Fibroblast of skin of right biceps (primary cell): ENCODE measurements at places on chromosomes 16 and 17.

GRCh38 chr17:48468299-48468698 is 38.3 kb upstream of the SKAP1 start:
- no peak for DNase-seq

DNA sequence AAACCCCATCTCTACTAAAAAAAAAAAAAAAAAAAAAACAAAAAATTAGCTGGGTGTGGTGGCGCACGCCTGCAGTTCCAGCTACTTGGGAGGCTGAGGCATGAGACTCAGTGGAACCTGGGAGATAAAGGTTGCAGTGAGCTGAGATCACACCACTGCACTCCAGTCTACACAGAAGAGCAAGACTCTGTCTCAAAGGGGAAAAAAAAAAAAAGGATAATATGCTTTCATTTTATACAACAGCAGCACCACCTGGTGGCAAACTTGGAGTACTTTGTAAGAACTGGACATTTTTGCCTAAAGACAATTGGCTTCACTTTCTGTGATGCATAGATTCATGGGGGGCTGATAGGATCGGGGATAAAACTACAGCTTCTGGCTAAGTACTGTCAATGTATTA is 8.5 kb downstream of the CHTF8 start:
- peak; percentile 75 for DNase-seq

- DNase-seq: peak; percentile 53
Observed at GRCh38 chr17:48024149-48025039, 13.2 kb downstream of the COPZ2 start.

DNA sequence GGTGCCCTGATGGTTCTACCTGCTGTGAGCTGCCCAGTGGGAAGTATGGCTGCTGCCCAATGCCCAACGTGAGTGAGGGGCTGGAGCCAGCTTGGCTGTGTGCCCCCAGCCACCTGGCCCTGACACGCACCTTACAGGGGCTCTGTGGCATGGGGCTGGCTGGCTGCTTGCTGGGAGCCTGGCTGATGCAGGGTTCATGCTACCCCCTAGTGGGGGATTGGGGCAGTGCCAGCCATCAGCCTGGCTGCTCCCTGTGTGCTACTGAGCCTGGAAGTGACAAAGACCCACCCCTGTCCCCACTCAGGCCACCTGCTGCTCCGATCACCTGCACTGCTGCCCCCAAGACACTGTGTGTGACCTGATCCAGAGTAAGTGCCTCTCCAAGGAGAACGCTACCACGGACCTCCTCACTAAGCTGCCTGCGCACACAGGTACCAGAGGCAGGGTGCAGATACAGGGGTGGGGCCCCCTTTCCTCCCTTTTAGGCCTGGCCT is 5.7 kb downstream of the GRN start:
- DNase-seq: peak; percentile 50

GRCh38 chr16:12548270-12548983 is 255.3 kb downstream of the CPPED1 start:
- no peak for DNase-seq

DNA sequence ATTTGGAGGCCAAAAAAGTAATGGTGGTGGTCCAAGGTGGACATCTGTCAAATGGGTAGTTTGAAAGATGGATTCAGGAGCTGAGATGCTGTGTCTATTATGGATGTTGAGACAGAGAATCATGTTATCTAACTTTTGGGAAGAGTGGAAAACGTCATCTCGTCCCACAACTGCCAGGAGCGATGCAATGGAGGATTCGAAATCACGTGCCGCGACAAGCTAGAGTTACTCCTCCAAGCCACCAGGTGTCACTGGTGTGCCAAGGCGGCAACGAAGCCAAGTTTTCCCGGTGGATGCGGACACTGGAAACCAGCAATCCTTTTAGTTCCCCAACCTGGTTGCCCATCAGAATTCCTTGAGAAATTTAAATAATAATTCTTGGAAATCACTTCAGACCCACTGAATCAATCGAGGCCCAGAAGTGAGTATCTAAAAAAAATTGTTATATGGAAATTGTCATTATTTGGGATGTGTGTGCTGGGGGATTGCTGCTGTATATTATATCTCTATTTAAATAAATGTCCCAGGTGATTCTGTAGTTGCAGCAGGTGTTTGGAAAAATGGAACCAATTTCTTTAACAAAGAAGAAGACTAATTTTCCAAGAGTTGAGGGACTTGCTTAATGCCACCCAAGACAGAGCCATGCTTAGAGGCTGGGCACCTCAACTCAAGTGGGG is 206.1 kb downstream of the HAPSTR1 start:
- peak; percentile 15 for DNase-seq

DNA sequence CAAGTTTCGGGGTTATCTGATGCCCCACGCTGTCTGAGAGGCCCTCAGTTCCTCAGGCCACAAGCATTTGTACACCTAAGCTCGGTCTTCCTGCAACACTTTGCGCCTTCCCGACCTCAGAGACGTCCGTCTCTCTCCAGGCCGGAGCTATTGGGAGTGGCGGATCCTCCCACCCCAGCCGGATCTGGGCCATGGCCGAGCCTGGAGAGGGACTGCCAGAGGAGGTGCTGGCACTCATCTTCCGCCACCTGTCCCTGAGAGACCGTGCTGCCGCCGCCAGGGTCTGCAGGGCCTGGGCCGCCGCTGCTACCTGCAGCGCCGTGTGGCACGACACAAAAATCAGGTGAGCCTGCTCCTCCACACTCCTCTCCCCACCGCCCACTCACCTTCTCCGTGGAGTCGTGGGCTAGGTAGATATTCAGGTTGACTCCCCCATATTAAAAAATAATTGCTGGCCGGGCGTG is 1.9 kb downstream of the FBXL8 start:
- no peak for DNase-seq

GRCh38 chr17:61309362-61310256 is 90.0 kb upstream of the TBX2 start:
- DNase-seq: peak; percentile 91

DNA sequence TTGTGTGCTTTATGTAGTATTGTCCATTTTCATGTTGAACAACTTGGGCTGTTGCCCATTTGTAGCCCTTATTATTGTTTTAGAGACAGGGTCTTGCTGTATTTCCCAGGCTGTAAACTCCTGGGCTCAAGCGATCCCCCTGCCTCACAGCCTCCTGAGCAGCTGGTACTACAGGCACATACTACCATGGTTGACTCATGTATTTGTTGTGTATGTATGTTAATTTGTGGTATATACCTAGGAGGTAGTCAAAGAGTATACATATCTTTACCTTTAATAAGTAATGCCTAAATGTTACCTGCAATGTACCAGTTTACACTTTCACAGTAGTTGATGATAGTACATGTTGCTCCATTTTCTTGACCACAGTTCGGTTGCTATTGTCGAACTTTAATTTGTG is 18.1 kb downstream of the PPM1D start:
- DNase-seq: no peak

GRCh38 chr17:3935825-3936355 is 19.6 kb upstream of the P2RX1 start:
- DNase-seq: peak; percentile 47

- DNase-seq: no peak
Observed at GRCh38 chr17:2800367-2800766, 4.1 kb downstream of the RAP1GAP2 start.

DNA sequence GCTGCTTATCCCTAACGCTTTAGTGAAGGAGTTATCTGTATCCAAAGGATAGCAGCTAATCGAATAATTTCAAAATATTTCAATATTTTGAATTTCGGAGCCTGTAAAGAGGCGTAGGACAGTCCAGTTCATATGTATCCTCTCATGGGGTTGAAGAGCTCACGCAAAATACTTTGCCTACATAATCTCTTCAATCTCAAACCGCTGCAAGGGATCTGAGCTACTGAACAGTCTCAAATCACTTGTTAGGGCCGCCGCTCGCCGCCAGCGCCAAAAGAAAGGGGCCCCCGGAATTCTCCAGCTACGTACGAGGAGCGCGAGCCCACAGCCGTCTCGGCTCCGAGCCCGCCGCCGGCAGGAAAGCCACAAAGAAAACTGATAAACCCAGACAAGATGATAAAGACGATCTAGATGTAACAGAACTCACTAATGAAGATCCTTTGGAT is 601 bp upstream of the RFWD3 start:
- peak; percentile 40 for DNase-seq

GRCh38 chr16:1691276-1691675 is 13.2 kb downstream of the JPT2 start:
- peak; percentile 26 for DNase-seq

DNA sequence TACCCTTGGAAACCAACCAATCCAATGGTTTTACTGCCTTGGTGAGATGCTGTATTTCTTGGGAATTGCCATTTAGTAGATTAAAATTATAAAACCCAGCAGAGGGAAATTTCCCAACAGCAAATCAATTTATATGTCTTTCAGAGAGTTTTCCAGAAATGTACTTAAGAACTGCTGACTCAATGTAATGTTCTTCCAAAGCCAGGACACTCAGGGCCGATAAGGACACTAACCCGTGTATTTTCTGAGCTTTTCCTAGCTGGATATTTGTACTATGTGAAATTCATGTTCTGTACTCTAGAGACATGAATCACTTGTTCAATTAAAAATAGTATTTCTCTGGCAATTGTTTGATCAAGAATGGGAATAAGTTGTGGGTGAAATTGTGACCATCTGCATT is 121.4 kb downstream of the KCNJ2 start:
- DNase-seq: no peak

GRCh38 chr17:53896047-53896446 is 73.3 kb downstream of the KIF2B start:
- DNase-seq: peak; percentile 3

DNA sequence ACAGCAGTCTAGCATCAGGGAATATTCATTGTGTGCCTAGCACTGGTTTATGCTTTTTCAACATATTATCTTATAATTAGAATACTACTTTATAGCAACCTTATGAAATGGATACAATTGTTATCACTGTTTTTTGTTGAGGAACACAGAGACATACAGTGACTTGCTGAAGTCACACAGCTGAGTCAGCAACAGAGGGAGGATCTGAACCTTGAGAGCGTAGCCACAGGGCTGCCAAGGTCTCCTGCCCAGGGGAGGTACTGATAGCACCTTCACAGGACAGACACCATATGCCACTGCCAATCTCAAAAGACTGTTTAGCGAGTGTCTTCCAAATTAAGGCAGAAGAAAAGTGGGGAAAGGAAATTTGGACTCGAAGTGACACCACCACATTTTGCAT is 63.0 kb downstream of the GTF3C1 start:
- DNase-seq: no peak

DNA sequence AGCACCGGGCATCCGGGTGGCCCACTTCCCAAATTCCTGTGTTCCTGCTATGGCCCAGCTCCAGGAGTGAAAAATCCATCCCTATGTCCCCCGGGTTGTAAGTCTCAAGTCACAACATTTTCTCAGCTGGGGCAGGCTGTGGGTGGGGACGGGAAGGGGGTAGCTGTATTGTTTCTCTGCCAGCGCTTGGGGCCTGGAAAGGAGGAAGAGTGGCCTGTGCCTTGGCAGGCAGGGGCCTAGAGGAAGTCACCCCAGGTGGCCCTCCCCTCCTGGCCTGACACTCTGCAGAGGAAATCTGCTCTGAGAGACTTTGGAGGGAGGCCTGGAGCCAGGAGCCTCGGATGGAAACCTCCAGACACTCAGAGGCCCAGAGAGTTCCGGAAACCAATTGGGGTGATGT is 10.6 kb upstream of the SCN4A start:
- DNase-seq: no peak

DNA sequence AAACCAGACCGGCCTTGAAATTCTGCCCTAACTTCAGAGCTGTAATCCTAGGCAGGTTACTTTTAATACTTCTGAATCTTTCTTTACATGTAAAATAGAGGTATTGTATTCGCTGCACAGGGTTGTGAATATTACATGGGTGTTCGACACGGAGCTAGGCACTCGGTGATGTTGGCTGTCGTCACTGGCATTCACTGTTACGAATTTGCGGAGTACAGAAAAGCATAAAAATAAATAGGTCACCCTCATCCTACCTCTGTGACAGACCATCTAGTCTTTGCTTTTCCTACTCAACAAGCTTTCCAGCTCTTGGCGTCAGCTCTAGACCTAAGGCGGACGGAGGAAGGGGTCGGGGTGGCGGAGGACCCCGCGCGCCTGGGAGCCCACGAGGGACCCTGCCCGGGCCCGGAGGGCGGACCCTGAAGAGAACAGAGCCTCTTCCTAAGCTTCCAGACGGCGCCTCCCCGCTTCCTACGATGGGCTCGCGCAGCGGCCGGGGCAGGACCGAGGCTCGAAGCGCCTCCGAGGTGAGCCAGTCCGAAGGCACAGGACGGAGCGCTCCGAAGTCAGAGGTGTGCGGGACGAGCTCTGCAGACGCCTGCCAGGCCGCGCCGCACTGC is 879 bp upstream of the SPG7 start:
- DNase-seq: no peak

DNA sequence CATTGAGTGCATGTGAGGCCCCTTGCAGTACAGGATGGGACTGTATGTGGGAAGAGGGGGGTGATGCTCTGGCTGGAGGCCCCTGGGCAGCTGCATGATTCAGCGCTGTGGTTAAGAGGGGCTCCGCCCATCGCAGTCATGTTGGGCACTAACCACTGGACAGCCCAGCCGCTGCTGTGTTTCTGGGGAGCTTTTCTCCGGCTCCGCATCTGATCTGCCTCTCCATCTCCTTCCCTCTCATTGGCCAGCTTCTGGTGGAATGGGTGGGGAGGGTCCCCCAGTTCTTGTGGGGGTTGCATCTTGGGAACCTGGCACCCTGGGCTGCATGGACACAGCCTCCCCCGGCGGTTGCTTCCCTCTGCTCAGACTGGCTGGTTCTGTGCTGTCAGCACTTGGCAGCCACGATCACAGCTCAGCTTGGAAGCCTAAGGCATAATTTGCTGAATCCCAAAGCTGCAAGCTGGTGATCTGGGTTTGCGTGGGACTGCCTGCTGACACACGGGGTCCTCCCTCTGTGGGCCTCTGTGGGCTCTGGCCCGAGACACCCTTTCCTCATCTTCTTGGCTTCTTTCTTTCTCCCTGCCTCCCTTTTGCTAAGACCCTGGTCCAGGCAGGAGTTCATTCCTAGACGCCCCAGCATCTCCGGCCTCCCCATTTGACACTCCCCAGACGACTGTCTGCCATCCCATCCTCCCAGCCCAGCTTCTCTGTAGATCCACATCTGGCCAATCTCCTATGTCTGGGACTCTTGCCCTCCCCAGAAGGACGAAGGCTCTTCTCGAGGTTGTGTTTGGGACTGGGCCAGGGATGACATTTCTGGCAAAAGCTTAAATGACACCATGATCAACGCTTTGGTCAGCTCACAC is 168.3 kb downstream of the SEC14L1 start:
- peak; percentile 58 for DNase-seq

DNA sequence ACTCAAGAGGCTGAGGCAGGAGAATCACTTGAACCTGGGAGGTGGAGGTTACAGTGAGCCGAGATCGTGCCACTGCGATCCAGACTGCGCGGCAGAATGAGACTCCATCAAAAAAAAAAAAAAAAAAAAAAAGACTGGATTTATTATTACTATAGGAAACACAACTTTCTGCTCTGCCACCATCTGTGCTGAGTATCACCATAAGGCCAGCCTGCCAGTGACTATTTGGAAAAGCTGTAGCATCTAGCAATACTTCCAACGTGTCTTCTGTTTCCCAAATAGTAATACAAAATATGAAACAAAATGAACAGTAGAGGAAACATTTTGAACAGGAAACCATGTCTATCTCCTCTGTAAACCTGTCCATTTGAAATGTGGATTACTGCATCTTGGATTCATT is 43.6 kb upstream of the CRYM start:
- DNase-seq: no peak

- no peak for DNase-seq
Observed at GRCh38 chr17:61400066-61400716, 548 bp downstream of the TBX2 start.

- peak; percentile 4 for DNase-seq
Observed at GRCh38 chr16:51971184-51971583, 575.8 kb downstream of the TOX3 start.

- peak; percentile 89 for DNase-seq
Observed at GRCh38 chr17:40322358-40323315, 13.7 kb downstream of the RARA start.
